ENCODE measurements at places on chromosomes 5 and 9. TPM values are rescaled to one million over a fixed set of nuclear protein-coding genes. Genes with fewer than 3 reads are reported as not detected.

- H3K27ac ChIP-seq = no peak overlapping the region
Measured at GRCh38 chr5:38117784-38118479, 140.4 kb upstream of the EGFLAM start.

- DNase-seq = no peak
- H3K4me3 ChIP-seq = no peak overlapping the region
- H3K27ac ChIP-seq = no peak overlapping the region
- H3K27me3 ChIP-seq = peaks cover 9% of the 10 kb centered on the region
- H3K36me3 ChIP-seq = peaks cover 3% of the 10 kb centered on the region
Measured at GRCh38 chr9:108040783-108041182, 551.2 kb upstream of the KLF4 start.

DNA sequence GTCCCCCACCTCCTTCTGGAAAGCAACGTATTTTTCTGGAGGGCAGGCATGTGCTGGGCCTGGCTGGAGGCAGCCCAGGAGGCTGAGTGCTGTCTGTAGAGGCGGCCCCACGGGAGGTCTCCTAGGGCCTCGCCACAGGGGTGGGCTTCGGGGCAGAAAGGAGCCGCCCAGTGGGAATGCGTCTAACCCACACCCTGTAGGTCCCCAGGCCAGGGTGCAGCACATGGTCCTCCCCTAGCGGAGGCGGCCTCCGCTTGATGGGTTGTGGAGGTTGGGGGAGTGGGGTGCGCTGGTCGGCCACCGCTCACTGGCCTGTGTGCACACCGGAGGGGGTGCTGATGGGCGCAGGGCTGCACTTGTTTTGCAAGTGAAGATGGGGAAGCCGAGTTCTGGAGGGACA lies 48.3 kb upstream of the UBAC1 start:
- no peak for DNase-seq
- no peaks in the 10 kb centered on the region for H3K36me3 ChIP-seq
- no peaks in the 10 kb centered on the region for H3K27me3 ChIP-seq
- peaks cover 42% of the 10 kb centered on the region for H3K4me1 ChIP-seq
- H3K27ac ChIP-seq = peak overlapping the region; percentile 19

DNA sequence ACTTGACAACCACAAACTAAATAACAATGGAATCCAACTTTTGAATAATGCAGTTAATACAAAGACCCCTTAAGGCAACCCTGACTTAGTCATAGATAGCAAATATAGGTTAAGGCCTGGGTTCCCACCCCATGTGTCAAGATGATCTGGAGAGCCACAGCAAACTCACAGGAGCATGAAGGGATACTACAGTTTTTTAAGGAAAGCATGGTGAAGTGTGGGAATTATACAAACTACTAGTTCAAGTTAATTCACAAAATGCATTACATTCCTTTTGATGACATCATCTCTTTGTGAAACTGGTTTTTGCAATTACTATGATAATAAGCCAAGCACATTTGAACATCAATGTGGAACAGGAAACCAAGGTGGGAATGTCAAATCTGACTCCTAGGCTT lies 50.6 kb downstream of the LHFPL2 start:
- peaks cover 3% of the 10 kb centered on the region for H3K36me3 ChIP-seq
- DNase-seq = no peak
- no peaks in the 10 kb centered on the region for H3K27me3 ChIP-seq
- peaks cover 61% of the 10 kb centered on the region for H3K4me1 ChIP-seq

DNA sequence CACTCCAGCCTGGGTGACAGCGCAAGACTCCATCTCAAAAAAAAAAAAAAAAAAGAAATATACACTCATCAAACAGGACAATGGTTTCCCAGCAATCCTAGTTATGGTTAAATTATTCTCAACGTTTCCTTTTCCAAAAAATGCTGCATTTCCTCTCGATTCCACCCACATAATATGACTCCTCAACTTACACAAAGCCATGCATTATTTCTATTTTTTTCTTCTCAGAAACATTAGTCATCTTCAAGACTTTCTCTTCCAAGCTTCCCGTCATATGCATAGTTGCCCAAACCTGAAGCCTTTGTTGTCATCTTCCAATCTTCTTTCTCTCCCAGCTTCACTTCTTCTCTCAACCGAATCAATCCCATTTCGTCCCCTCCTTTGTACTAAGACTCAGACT lies 61.4 kb upstream of the RANBP6 start:
- H3K27ac ChIP-seq = no peak overlapping the region
- peaks cover 15% of the 10 kb centered on the region for H3K4me1 ChIP-seq
- DNase-seq = no peak
- no peaks in the 10 kb centered on the region for H3K36me3 ChIP-seq
- no peak overlapping the region for H3K4me3 ChIP-seq

GRCh38 chr5:92944337-92944736 lies 636.7 kb downstream of the NR2F1-AS1 start:
- H3K27ac ChIP-seq = no peak overlapping the region
- H3K4me3 ChIP-seq = no peak overlapping the region
- peaks cover 36% of the 10 kb centered on the region for H3K4me1 ChIP-seq
- peaks cover 14% of the 10 kb centered on the region for H3K36me3 ChIP-seq
- DNase-seq = no peak
- H3K27me3 ChIP-seq = no peaks in the 10 kb centered on the region

- no peaks in the 10 kb centered on the region for H3K27me3 ChIP-seq
- no peak for DNase-seq
- no peak overlapping the region for H3K4me3 ChIP-seq
- H3K27ac ChIP-seq = no peak overlapping the region
Measured at GRCh38 chr5:56056875-56057274, 62.1 kb upstream of the IL6ST start.

DNA sequence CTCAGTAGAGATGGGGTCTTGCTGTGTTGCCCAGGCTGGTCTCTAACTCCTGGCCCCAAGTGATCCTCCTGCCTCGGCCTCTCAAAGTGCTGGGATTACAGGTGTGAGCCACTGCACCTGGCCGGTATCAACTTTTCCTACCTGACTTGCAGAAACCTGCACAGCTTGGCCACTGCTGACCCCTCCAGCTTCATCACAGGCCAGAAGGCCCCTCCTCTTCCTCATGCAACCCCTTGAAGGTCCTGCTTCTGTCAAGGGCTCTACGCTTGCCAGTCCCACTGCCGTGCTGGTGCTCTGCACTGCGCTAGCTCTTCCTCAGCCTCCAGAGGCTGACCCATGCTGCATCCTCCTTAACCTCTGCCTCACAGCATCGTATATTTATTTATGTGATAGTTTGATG lies 32.5 kb upstream of the RNU6ATAC start:
- H3K36me3 ChIP-seq = no peaks in the 10 kb centered on the region
- H3K27ac ChIP-seq = peak overlapping the region; percentile 84
- H3K4me1 ChIP-seq = peaks cover 2% of the 10 kb centered on the region
- DNase-seq = no peak

GRCh38 chr9:125262294-125262991 lies 817 bp downstream of the GAPVD1 start:
- peaks cover 27% of the 10 kb centered on the region for H3K4me1 ChIP-seq
- H3K27ac ChIP-seq = peak overlapping the region; percentile 93
- H3K36me3 ChIP-seq = peaks cover 2% of the 10 kb centered on the region
- no peak for DNase-seq
- no peaks in the 10 kb centered on the region for H3K27me3 ChIP-seq
- peak overlapping the region; percentile 99 for H3K4me3 ChIP-seq

DNA sequence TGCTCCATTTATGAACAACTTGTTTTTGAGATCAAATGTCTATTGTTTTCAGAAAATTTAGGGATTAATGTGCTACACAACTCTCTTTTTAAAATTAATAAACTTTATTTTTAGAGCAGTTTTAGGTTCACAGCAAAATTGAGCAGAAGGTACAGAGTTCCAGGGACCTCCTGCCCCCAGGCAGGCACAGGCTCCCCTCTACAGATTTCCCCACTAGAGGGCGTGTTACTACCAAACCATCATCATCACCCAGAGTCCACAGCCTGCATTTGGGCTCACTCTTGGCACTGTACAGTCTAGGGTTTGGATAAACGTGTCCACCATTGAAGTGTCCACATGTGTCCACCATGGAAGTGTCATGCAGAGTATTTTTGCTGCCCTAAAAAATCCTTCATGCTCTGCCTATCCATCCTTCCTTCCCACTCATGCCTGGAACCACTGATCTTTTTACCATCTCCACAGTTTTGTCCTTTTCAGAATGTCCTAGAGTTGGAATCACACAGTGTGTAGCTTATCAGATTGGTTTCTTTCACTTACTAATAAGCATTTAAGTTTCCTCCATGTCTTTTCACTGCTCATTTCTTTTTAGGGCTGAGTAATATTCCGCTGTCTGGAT lies 61.7 kb downstream of the MRPL36 start:
- H3K4me1 ChIP-seq = no peaks in the 10 kb centered on the region
- no peak overlapping the region for H3K4me3 ChIP-seq
- H3K27me3 ChIP-seq = peaks cover 3% of the 10 kb centered on the region
- no peak for DNase-seq
- peaks cover 8% of the 10 kb centered on the region for H3K36me3 ChIP-seq
- H3K27ac ChIP-seq = no peak overlapping the region

- no peaks in the 10 kb centered on the region for H3K36me3 ChIP-seq
- H3K4me3 ChIP-seq = no peak overlapping the region
- DNase-seq = no peak
Measured at GRCh38 chr9:127033061-127033460, 89.4 kb downstream of the ANGPTL2 start.

The TXNDC8 gene
- total RNA-seq = not detected

The CCL27 gene
- total RNA-seq = 0.86 TPM

DNA sequence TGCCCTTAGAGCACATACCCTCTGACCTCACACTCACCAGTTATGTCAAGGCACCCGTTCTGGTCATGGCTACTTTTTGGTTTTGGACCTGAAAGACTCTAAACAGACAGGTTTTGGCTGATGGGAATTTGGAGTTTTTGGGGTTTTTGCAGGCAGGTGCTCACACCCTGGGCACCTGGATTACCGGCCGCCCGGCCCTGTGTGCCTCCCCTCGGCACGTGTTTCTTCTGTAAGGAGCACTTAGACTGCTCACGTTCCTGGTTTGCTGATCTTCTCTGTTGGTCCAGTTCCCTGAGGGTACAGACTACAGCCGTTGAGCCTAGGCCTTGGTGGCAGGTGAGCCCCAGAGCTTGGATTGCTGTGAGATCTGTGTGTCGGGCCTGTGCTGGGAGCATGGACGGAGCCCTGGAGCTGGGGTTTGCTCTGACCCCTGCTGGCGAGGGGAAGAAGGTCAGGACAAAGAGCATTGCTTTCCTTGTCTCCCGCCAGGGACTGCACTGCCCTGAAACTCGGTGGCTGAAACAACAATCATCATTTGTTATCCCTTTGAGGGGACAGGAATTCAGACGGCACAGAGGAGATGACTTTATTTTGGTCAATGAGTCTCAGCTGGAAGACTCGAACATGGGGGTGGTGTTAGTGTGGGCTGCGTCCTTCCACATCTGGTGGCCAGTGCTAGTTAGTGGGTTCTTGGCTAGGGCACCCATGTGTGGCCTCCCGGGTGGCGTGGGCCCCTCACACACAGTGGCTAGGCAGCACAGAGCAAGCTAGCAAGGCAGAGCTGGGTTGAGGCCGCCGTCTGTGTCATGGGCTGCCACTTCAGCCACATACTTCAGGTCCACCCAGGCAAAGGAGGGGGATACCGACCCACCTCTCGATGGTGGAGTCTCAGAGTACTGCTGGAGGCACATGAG lies 76.4 kb downstream of the EHMT1 start:
- H3K27ac ChIP-seq = no peak overlapping the region
- peaks cover 59% of the 10 kb centered on the region for H3K4me1 ChIP-seq
- peak; percentile 65 for DNase-seq
- H3K27me3 ChIP-seq = no peaks in the 10 kb centered on the region
- peaks cover 2% of the 10 kb centered on the region for H3K36me3 ChIP-seq
- H3K4me3 ChIP-seq = peak overlapping the region; percentile 1

The RANBP17 gene
- 24.2 TPM for total RNA-seq

DNA sequence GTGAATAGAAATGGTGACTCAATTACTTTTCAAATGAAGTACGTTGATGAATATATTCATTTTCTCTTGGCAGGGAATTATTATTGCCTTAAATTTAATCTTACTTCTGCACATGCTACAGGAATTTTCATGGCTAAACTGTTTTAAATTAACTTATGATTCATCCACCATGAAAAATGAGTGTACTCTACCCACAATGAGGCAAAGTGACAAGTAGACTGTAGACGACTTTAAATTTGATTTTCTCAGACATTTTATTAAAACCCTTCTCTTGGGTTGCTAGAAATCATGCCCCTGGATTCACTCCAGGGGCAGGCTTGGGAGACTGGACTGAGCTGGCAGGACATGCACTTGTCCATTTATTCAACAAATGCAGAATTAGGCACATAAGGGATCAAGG lies 23.5 kb upstream of the ERAP2 start:
- H3K4me1 ChIP-seq = peaks cover 9% of the 10 kb centered on the region
- no peak for DNase-seq
- no peaks in the 10 kb centered on the region for H3K27me3 ChIP-seq
- no peaks in the 10 kb centered on the region for H3K36me3 ChIP-seq
- H3K4me3 ChIP-seq = no peak overlapping the region

GRCh38 chr9:128007566-128008138 lies 26.9 kb upstream of the EEIG1 start:
- no peak overlapping the region for H3K4me3 ChIP-seq
- peaks cover 45% of the 10 kb centered on the region for H3K4me1 ChIP-seq
- no peak for DNase-seq

DNA sequence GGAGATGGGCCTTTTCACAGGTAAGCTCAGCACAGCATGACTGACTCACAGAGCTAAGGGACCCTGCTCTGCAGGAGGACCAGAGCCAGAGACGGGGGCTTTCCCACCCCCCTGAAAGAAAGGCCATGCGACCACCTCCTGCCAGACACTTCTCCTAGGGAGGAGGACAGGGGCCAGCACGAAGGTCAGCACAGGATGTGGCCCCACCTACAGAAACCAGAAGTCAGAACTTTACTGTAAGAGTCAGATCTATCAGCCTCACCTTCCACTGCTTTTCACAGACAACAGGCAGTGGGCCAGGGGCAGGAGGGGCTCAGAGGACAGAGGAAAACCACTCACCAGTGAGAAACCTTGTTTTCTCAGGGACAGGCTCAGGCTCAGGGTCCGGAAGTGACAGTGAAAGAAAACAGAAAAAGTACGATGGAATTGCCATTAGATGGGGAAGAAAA lies 37.9 kb downstream of the CCNJL start:
- H3K4me1 ChIP-seq = peaks cover 34% of the 10 kb centered on the region
- H3K4me3 ChIP-seq = no peak overlapping the region
- DNase-seq = no peak
- no peaks in the 10 kb centered on the region for H3K27me3 ChIP-seq
- H3K27ac ChIP-seq = peak overlapping the region; percentile 55

GRCh38 chr9:87359958-87360601 lies 137.6 kb upstream of the DAPK1 start:
- no peak overlapping the region for H3K4me3 ChIP-seq
- no peak for DNase-seq

The PCDHGA10 gene
- 18.4 TPM for total RNA-seq

The EXOSC2 gene
- total RNA-seq = 103 TPM

DNA sequence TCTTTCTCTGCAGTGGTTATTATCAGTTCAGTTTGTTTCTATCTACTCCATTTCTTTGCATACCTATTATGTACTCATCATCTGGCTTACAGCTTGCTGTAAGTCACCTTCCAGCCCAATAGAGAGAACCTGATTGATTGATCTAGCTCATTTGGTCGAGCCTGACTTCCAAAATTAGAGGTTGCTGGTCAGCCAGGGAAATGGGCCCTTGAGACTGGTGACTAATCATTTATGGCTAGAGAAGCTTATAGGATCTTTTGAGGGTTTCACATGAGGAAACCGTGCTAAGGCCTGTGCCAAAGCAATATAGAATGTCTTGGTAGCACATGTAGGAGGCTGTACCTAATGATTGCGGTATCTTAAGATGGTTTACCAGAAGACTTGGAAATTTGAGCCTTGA lies 5.8 kb downstream of the SREK1 start:
- no peaks in the 10 kb centered on the region for H3K27me3 ChIP-seq
- peak overlapping the region; percentile 17 for H3K4me3 ChIP-seq
- H3K27ac ChIP-seq = no peak overlapping the region
- peaks cover 42% of the 10 kb centered on the region for H3K4me1 ChIP-seq
- no peak for DNase-seq

The SLC35D2 gene
- 19.0 TPM for total RNA-seq
